ENCODE measurements at places on chromosomes 2 and 18. TPM values are rescaled to one million over a fixed set of nuclear protein-coding genes. Genes with fewer than 3 reads are reported as not detected.
A peak's percentile ranks its signal among the peaks of the same experiment; 100 is the strongest.

DLX2 gene
- not detected for total RNA-seq

SLC30A3 gene
- total RNA-seq = not detected

TMEM18 gene
- 20.9 TPM for total RNA-seq

CENPA gene
- total RNA-seq = not detected

SERPINB10 gene
- total RNA-seq = not detected

PROKR1 gene
- total RNA-seq = not detected

PRKAG3 gene
- total RNA-seq = not detected

GRCh38 chr2:15191789-15192188 is 369.3 kb downstream of the NBAS start:
- H3K27me3 ChIP-seq = no peaks in the 10 kb centered on the region
- H3K4me1 ChIP-seq = no peaks in the 10 kb centered on the region
- no peak for DNase-seq
- no peak overlapping the region for H3K4me3 ChIP-seq
- peaks cover 5% of the 10 kb centered on the region for H3K36me3 ChIP-seq

GRCh38 chr18:33854086-33854826 is 276.2 kb downstream of the ASXL3 start:
- no peak overlapping the region for H3K27ac ChIP-seq
- no peaks in the 10 kb centered on the region for H3K27me3 ChIP-seq
- DNase-seq = no peak
- no peaks in the 10 kb centered on the region for H3K4me1 ChIP-seq
- H3K36me3 ChIP-seq = no peaks in the 10 kb centered on the region

DNA sequence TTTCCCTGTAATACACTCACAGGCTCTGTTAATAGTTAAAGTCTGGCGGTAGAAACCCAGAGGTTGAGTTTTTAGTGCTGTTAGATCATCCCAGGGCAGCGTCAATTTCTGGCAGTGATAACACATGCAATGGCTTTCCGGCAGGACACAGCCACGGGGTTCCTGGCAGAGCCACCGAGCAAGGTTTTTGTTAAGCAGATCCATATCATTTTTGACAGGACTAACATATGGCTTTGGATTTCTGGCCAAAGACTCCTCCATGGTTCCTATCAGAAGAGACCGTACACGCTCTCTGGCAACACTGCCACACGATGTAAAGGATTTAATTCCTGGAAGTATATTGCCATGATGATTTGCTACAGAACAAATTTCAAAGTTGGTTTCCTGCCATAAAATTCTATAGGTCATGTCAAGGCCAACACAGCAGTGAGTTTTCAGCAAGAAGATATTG is 854.3 kb downstream of the LRRTM4 start:
- no peaks in the 10 kb centered on the region for H3K4me1 ChIP-seq
- H3K4me3 ChIP-seq = no peak overlapping the region
- no peak for DNase-seq
- H3K27ac ChIP-seq = no peak overlapping the region
- no peaks in the 10 kb centered on the region for H3K36me3 ChIP-seq
- H3K27me3 ChIP-seq = no peaks in the 10 kb centered on the region

- no peak overlapping the region for H3K4me3 ChIP-seq
- no peaks in the 10 kb centered on the region for H3K27me3 ChIP-seq
- no peaks in the 10 kb centered on the region for H3K4me1 ChIP-seq
Measured at GRCh38 chr2:125167152-125167551, 1142.1 kb downstream of the CNTNAP5 start.

- H3K36me3 ChIP-seq = no peaks in the 10 kb centered on the region
- no peak overlapping the region for H3K27ac ChIP-seq
- H3K27me3 ChIP-seq = no peaks in the 10 kb centered on the region
Measured at GRCh38 chr2:128444121-128444771, 125.6 kb upstream of the HS6ST1 start.

GRCh38 chr2:149143734-149144133 is 105.2 kb downstream of the LYPD6B start:
- no peaks in the 10 kb centered on the region for H3K27me3 ChIP-seq
- DNase-seq = no peak
- H3K4me1 ChIP-seq = no peaks in the 10 kb centered on the region
- H3K36me3 ChIP-seq = no peaks in the 10 kb centered on the region

DNA sequence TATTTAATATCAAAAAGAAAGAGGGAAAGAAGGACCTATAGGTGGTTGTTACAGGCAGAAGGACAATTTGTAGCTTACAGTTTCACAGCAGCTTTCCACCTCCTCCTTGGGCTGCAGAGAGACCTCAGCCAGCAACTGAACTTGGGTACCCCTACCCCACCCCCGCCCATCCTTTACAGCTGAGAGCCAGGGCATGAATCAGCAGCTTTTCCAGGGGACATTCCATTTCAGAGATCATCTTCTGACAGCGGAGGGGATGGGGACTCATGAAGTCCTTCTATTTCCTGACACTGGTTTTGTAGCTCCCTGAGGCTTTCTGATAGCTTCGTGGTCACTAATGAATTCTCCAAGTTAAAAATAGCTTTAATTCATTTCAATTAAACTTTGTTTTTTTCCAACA is 96.4 kb downstream of the ITGB1BP1 start:
- H3K36me3 ChIP-seq = peaks cover 35% of the 10 kb centered on the region
- no peak overlapping the region for H3K27ac ChIP-seq
- H3K27me3 ChIP-seq = no peaks in the 10 kb centered on the region

DNA sequence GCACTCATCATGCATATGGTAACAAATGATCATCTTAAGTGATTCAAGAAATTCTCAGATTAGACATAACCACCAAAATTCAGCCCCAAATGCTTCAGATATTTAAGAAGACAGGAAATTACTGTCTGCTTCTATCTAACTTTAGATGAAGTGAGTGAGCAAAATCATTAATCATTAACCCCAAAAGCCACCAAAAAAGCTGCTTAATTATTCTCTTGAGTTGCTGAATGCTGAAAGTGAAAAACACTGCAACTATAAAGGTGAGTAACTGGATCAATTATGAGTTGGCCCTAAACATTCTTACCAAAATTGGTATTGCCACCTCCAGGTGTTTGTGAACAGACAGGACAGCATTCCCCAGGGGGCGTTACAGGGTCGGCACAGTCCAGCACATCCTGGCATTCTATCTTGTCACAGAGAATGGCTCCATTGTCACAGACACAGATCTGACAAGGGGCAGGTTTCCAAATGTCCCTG is 69.6 kb downstream of the COL5A2 start:
- H3K4me1 ChIP-seq = no peaks in the 10 kb centered on the region
- DNase-seq = no peak
- no peaks in the 10 kb centered on the region for H3K27me3 ChIP-seq
- H3K4me3 ChIP-seq = no peak overlapping the region
- H3K27ac ChIP-seq = no peak overlapping the region

DNA sequence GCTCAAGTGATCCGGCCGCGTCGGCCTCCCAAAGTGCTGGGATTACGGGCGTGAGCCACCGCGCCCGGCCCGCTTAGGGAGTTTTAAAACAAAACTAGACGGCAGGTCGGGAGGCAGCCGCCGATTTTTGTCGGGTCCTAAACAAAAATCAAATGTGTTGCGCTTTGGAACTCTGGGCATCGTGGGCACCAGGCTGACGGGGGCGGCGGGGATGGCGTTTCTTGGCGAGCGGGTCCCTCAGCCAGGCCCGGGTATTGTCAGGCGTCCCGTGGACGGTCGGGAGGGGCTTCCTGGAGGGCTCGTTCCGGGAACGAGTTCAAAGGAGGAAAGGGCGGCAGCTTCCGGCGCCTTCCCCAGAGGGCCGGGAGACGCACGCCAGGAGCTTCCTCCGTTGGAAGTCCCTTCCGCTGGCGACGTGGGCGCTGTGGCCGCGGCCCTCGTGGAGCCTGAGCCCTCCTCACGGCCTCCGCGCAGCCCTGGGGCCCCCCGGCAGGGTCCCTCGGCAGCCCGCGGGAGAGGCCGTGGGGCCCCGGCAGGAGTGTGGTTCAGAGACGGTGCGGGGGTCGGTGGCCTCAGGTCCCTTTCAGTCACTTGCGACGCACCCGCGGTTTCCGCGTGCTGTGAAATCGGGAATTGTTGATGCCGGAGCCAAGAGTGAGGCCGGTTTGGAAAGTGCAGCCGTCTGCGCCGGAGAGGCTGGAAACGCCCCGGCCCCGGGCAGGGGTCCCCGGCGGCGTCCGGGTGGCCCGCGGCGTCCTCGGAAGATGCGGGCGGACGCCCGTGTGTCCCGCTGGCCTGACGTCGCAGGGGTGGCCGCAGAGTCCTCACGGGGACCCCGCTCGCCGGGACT is 59.3 kb downstream of the EMILIN2 start:
- DNase-seq = peak; percentile 36
- H3K4me3 ChIP-seq = peak overlapping the region; percentile 43
- H3K27ac ChIP-seq = peak overlapping the region; percentile 58

GRCh38 chr2:62215306-62216064 is 19.6 kb downstream of the B3GNT2 start:
- H3K36me3 ChIP-seq = peaks cover 12% of the 10 kb centered on the region
- H3K4me3 ChIP-seq = no peak overlapping the region
- no peak for DNase-seq

DNA sequence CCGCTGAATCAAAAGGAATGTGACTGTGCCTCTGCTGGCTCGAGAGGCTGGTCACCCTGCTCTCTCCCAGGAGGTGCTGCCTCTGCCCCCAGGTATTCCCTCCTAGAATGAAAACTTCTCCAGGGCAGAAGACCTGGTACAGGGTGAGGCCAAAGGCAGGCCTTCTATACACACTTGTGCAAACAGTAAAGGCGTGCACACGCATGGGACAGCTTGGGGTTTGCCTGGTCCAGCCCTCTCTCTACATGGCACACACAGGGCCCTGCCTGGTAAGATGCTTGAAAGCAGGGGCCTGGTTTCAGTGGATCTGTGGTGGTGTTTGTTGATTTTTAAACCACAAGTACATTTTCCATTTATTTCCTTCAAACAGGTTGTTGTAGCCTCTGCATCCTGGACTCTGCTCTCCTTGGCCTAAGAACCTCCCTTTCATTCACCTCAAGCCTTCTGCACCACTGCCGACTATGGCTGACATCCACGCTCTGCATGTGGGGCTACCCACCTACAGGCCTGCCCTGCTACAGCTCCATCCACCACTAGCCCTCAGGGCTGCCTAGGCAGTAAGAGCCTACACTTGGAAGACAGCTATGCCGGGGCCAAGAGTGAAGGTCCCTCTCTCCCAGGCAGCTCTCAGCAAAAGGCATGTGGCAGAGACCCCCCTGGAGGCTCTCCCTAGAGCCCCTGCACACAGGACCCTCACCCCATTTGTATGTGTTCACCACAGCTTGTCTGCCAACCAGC is 190.7 kb downstream of the ZBTB7C start:
- no peak overlapping the region for H3K4me3 ChIP-seq
- H3K27ac ChIP-seq = no peak overlapping the region
- H3K4me1 ChIP-seq = peaks cover 32% of the 10 kb centered on the region
- H3K27me3 ChIP-seq = no peaks in the 10 kb centered on the region
- no peaks in the 10 kb centered on the region for H3K36me3 ChIP-seq
- no peak for DNase-seq

DNA sequence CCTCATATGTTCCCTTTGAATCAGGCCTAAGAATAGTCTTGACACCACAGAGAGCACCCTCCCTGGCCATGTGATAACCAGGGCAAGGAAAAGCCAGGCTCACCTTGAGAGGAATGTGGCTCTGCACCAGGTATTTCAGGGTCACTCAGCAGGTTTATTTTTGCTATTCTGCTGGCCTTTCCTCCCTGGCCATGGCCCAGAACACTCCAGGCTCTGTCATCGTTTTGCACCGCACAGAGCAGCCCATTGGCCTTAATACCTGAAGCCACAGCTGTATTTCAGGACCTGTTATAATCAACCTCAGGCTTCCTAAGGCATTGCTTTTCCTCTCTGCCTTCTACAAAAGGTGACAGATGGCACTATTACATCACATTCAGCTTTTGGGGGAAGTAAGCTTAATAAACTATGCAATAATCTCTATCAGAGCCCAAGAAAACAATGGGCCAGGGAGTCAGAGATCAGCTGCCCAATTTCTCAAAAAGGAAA is 668.3 kb downstream of the IRS1 start:
- H3K27me3 ChIP-seq = no peaks in the 10 kb centered on the region
- H3K4me3 ChIP-seq = no peak overlapping the region
- H3K36me3 ChIP-seq = no peaks in the 10 kb centered on the region
- no peak overlapping the region for H3K27ac ChIP-seq

- no peaks in the 10 kb centered on the region for H3K4me1 ChIP-seq
- H3K4me3 ChIP-seq = no peak overlapping the region
- no peaks in the 10 kb centered on the region for H3K36me3 ChIP-seq
- H3K27me3 ChIP-seq = no peaks in the 10 kb centered on the region
- no peak for DNase-seq
Measured at GRCh38 chr2:190173392-190173791, 110.9 kb upstream of the MSTN start.

DNA sequence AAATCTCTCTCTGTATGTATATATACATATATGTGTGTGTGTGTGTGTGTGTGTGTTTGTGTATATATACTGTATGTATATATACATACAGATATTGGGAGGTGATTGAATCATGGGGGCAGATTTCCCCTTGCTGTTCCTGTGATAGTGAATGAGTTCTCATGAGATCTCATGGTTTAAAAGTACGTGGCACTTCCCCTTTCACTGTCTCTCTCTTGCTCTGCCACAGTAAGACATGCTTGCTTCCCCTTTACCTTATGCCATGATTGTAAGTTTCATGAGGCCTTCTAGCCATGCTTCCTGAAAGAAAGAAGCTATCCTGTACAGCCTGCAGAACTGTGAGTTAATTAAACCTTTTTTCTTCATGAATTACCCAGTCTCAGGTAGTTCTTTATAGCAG is 18.8 kb upstream of the CCDC195 start:
- no peaks in the 10 kb centered on the region for H3K36me3 ChIP-seq
- H3K4me1 ChIP-seq = no peaks in the 10 kb centered on the region
- no peak overlapping the region for H3K27ac ChIP-seq
- H3K4me3 ChIP-seq = no peak overlapping the region
- DNase-seq = no peak

DNA sequence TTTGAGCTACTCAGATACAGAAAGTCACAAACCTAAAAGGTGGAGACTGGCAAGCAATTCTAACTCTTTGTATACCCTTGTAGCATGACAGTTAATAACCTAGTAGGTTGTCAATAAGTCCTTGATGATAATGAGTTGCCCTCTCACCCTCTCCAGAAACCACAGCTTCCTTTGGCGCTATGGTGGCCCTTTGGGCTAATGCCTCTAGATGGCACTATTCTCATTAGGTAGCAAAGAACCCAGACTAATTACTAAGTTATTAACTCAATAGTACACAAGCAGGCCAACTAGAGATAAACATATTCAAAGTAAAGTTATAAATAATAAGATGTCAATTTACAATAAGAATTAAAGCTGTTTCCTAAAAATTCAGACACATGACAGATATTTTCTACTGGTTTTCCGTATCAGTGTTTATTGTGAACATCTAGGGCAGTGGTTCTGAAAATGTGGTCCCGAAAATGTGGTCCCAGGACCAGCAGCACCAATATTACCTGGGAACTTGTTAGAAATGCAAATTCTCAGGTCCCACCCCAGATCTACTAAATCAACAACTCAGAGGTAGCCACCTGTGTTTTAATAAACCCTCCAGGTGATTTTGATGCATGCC is 41.1 kb downstream of the LDAH start:
- no peaks in the 10 kb centered on the region for H3K4me1 ChIP-seq
- peaks cover 22% of the 10 kb centered on the region for H3K36me3 ChIP-seq

DNA sequence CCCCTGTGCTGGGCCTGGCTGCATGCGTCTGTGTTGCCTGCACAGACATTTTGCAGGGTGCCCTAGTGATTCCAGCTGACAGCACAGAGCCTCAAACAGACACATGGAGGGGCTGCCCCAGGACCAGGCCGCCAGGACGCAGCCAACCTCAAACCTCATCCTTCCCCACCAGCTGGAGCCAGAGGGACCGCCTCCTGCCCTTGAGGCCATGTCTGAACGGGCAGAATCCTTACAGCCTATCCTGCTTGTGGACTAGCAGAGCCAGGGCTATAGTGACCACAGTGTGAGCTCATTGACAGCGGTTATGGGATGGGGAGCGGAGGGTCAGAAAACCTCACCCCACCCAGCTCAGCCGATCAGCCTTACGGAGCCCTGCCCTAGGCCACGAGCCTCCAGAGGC is 22.4 kb downstream of the ODC1 start:
- no peaks in the 10 kb centered on the region for H3K4me1 ChIP-seq
- H3K4me3 ChIP-seq = no peak overlapping the region
- H3K27me3 ChIP-seq = no peaks in the 10 kb centered on the region
